ENCODE measurements at places on chromosomes 2 and 18.

- no peak for DNase-seq
Measured at GRCh38 chr2:21220930-21221329, 97.2 kb downstream of the TDRD15 start.

GRCh38 chr2:46296216-46296839 is 879 bp upstream of the EPAS1 start:
- DNase-seq: no peak

GRCh38 chr18:45557779-45558178 is 57.5 kb upstream of the SLC14A2 start:
- no peak for DNase-seq

- DNase-seq: no peak
Measured at GRCh38 chr2:187819624-187820023, 265.4 kb upstream of the TFPI start.

- DNase-seq: no peak
Measured at GRCh38 chr2:74573747-74574562, 19.4 kb downstream of the DOK1 start.

DNA sequence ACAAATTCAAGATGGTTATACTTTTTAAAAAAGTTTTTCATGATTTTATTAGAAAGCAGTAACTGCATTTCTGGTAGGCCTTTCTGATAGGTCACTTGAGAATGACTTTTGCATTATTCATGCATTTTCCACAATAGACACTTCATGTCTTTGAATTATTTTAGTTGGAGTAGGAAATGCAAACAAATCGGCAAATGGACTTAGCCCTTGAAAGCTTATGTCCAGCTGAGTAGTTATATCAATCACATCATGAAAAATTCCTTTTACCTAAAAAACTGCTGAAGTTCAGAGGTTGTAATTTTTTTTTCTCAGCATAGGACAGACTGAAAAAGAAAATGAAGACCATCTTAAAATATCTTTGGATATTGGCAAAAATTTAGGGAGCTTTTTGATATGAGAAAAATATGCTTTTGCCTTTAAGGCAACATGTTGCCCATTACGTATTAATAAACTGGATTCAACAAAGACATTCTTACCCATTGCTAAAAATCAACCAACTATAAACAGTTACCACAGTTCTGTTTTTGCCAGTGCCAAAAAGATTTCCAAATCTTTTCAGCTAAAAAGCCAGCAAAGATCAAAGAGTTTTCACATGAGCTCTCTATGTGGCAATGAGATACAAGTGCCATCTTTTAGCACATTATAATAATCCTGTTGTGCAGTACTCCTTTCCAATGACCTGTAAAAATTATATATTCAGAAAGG is 45.5 kb upstream of the FRZB start:
- DNase-seq: no peak
